Substantia nigra (tissue), 51 donors: ENCODE measurements at places on chromosomes 4 and X.
A peak's percentile ranks its signal among the peaks of the same experiment; 100 is the strongest.

- peak; percentile 57 for DNase-seq
Measured at GRCh38 chrX:107118322-107119147, at the start of gene RBM41. Gene RBM41 (minus strand): TSS chrX:107118822. CDS start chrX:107118773, 49 bp downstream.

GRCh38 chr4:89922848-89923416 is 28.3 kb downstream of the MMRN1 start:
- no peak for DNase-seq

DNA sequence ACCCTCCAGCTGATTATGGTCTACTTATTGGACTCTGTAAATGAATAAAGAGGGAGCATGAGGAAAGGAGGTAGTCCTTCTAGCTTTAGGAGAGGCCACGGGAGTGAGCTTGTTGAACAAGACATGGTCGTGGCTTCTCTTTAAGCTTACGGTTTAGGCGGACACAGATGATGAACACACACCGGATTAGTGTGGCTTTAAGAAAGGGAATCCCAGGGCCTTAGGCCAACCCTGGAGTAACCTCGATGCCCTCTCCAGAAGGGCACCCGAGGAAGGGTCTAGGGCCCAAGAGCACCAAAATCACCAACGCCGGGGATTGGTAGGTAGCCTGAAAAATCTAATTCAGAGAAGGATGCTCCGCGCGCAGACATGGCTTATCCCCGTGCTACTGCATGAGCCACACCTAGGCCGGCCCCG is 39.4 kb downstream of the ERVMER34-1 start:
- no peak for DNase-seq

GRCh38 chr4:173195109-173195508 is 26.5 kb downstream of the GALNT7 start:
- peak; percentile 3 for DNase-seq

DNA sequence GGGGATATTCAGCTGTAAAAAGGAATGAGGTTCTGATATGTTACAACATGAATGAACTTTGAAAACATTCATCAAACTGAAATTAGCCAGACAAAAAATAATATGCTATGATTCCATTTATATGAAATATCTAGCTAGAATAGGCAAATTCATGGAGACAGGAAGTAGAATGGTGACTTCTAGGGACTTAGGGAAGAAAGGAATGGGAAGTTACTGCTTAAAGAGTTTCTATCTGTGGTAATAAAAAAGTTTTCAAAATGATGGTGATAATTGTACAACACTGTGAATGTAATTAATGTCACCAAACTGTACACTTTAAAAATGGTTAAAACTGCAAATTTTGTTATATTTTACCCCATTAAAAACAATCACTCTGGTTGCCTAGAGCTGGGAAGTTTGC is 30.2 kb downstream of the SMIM14 start:
- DNase-seq, result no peak

DNA sequence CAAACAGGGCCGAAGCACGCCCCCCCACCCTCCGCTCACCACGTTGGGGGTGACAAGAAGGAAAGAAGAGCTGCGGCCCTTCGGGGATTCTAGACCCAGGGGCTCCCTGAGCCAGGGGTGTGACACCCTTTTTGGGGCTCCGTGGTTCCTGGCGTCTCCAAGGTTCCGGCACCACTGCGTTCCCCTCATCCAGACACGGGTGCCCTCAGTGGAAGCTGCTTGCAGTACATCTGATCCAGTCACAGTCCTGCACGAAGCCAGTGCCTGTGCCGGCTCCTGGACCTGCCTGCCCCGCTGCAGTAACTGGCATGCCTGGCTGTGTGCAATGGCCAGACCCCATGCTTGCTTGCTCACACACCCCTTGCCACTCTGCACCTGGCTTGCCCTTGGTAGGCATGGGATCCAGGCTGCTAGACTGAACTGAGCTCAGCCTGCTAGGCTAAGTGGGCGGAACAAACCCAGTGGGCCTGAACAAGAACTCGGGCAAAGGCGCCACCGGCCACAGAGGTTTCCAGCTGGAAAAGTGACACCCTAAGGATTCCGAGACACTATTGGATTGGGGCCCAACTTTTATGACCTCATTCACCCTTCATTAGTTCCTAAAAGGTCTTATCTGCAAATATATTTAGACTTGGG is 420.4 kb upstream of the AGA start:
- no peak for DNase-seq

DNA sequence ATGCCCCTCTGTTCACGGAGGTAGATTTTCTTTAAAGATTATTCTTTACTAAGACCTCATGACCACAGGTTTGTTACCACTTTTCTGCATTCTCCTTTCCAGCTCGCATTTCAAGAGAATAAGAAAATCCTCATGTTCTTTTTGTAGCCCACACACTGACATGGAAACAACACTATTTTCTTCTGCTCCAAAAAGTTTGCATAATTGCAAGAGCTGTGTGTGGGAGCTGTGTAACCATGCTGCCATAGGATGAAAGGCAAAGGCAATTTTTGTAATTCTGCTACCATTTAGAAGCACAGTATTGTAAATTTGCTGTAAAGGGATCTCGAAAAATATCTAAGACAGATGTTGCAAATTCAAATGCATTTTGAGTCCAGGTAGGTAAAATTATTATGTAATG is 302.4 kb upstream of the EMCN start:
- no peak for DNase-seq

- no peak for DNase-seq
Measured at GRCh38 chrX:45513042-45513441, 312.4 kb upstream of the DIPK2B start.

GRCh38 chr4:153233761-153234371 is 29.6 kb downstream of the TRIM2 start:
- no peak for DNase-seq

DNA sequence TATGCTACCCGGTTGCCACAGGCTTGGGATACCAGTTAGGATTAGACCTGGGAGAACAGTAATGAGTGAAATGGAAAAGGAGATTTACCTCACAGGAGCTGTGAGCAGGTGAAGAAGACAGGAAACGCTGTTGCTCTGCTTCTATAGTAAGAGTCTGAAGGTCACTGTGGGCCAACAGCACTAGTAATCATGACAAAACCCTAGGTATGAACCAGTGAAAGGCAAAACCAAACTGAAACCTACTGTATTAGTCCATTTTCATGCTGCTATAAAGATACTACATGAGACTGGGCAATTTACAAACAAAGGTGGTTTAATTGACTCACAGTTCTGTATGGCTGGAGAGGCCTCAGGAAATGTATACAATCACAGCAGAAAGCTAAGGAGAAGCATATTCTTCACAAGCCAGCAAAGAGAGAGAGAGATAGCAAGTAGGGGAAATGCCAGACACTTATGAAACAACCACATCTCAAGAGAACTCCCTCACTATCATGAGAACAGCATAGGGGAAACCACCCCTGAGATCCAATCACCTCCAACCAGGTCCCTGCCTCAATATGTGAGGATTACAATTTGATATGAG is 736.7 kb upstream of the INTU start:
- no peak for DNase-seq

DNA sequence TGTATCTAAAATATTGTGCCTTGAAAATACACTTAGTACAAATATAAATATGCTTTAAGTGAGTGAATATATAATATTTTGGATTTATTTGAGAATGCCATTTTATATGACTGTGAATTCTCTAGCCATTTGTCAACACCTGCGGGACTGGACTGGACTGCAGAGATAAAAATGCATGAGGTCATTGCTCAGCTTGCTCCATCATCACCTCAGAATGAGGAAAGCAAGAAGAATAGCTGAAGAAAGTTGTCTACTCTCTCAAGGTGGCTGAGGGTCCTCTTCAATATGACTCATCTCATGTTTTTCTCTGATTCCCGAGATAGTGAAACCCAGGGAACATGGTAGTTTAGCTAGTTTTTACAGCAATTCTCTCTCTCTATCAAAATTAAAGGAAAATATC is 732.5 kb upstream of the AGA start:
- DNase-seq, result no peak

DNA sequence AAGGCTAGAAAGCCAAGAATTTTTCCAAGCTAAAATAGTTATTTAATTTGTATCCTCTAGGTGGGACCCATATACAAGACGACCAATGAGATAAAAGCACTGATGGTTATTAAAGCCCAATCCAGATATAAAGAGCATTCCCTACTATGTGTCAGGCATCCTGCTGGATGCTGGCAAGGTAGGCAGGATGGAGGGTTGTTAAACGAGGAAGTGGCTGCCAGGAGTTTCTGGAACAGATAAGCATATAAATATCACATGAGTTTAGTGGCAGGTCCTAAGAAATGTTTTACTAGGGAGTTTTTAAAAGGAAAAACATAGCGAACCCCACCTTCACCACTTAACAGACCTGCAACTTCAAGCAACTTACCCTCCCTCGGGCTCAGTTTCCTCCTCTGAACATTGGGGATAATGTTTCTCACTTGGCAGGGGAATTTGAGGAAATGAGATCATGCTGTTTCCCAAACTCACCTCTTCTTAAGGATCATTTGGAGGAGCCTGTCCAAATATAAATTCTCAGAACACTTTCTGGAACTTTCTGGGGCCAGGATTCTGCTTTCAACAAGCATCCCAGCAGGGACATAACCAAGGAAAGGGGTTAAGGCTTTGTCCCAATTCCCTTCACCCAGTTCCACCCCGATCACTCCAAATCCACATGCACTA is 94.3 kb upstream of the LDB2 start:
- DNase-seq, result no peak

- no peak for DNase-seq
Measured at GRCh38 chr4:40190880-40191815, 5.7 kb upstream of the RHOH start.

DNA sequence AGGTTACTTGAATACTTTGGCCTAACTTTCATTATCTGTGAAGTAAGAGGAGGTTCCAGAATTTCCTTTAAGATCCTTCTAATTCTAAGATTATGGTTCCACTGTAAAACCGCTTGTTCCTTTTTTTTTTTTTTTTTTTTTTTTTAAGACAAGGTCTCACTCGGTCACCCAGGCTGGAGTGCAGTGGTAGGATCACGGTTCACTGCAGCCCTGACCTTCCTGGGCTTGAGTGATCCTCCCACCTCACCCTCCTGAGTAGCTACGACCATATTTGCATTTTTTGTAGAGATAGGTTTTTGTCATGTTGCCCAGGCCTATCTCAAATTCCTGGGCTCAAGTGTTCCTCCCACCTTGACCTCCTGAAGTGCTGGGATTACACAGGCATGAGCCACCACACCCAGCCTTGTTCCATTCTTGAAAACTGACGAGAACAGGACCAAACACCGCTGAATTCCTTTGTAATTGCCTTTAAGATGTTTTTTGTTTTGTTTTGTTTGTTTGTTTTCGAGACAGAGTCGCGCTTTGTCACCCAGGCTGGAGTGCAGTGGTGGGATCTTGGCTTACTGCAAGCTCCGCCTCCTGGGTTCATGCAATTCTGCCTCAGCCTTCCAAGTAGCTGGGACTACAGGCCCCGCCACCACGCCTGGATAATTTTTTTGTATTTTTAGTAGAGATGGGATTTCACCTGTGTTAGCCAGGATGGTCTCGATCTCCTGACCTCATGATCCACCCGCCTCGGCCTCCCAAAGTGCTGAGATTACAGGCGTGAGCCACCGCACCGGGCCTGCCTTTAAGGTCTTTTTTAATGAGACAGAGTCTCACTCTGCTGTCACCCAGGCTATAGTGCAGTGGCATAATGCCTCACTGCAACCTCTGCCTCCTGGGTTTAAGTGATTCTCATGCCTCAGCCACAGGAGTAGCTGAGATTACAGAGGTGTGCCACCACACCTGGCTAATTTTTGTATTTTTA is 6.8 kb downstream of the PDS5A start:
- DNase-seq, result no peak

- DNase-seq, result no peak
Measured at GRCh38 chr4:141473952-141474351, 162.4 kb upstream of the IL15 start.

- DNase-seq, result no peak
Measured at GRCh38 chr4:55612341-55612740, 20.3 kb upstream of the PDCL2 start.

DNA sequence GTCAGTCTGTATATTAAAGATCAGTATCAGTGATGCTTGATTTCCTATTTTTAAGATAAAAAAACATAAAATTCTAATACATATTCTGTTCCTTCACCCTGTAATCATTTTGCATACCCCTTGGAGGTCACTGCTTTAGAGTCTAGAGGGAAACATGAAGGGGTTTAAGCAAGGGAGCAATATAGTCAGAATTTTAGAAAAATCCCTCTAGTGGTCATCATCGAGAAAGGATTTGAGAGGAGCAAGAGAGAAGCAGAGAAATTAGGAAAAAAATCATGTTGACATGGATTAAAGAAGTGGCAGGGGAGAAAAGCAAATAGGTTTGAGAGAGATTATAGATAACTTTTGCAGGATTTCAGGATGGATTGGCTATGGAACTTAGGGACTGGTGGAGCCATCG is 11.1 kb downstream of the APEX2 start:
- no peak for DNase-seq

DNA sequence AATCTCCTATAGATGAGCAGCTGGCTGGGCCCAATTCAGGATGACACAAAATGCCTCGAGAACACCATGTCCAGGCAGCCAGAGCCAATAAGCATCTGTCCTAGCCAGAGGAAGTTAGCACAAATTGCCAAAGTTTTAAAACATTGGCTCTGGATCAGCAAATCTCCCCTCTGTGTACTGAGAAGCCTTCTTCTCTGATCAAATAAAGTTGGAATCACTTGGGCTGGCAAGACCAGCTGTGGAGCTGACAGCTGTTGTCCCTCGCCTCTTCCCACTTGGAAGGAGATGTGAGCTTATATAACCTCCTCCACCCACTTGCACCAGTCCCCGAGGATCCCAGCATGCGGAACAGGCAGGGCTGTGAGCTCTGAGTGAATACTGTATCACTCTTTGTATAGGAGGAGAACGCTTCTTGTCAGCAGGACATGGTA is 183.9 kb downstream of the OPHN1 start:
- DNase-seq, result peak; percentile 7

GRCh38 chr4:143362349-143363046 is 25.8 kb downstream of the GAB1 start:
- DNase-seq, result no peak

DNA sequence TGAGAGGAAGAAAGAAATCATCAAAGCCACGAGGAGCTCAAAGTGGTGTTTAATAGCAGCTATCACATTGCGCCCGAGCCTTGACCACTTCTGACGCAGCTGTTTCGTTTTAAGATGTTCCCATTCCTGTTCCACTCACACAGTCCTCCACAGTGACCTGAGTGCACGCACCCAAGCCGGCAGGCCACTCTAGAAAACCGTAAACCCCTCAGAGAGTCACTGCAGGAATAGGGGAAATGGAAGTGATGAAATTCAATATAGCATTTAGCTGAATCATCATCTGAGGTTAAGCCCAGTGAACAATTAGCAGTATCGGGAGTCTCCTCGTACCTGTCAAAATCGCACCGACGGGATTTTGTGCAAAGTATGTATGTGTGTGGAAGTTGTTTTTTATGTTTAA is 17.9 kb upstream of the HAND2 start:
- DNase-seq, result no peak

DNA sequence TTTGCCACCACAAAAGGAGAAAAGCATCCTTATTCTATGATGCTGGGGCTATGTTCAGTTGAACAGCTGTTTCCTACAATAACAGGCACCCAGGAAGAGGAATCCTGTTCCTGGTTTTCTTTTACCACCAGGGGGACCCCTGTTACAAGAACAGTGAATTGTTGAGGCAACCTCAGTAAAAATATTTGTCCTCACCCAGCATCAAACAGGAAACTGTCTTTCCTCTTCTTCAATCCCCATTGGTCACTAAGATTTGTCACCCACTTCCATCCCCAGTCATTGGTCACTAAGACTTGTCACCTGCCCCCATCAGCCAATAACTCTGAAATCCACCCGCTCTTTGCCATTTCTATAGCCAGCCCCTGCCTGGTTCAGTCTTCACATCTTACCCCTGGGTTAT is 143.5 kb upstream of the GALNT7 start:
- DNase-seq, result no peak

- DNase-seq, result no peak
Measured at GRCh38 chrX:145002771-145003170, 244.5 kb upstream of the SPANXN1 start.

- peak; percentile 28 for DNase-seq
Measured at GRCh38 chr4:76306882-76307659, 538 bp downstream of the STBD1 start.
